SHP77 (cell line): ENCODE measurements at places on chromosomes 12 and 14.
A peak's percentile ranks its signal among the peaks of the same experiment; 100 is the strongest.

GRCh38 chr14:104808456-104808855, 7.6 kb downstream of the ZBTB42 start:
- no peak for DNase-seq

DNA sequence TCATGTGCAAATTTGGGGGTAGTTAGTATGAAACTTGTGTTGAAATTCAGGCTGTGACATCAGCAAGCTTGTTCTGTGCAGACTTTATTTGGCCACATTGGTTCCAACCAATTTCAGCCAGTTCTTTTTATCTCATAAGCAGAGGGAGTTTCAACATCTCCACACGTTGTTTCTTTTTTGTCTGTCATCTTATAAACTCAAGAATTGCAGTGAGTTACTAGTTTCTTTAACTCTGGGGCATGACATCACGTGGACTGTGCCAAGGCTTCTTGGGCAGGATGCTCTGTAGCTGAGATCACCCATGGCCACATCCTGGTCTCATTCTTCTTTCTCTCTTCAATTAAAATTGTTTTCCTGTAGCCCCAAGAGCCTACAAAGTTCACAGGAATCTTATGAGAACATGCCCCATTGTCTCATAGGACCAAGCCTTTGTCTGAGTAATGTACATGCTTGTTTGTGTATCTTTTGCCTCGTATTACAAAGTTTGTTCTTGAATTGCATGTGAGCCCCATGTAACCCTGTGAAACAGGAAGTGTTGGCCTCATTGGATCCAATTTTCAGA, 982.0 kb upstream of the TMEM132C start:
- DNase-seq = no peak

- no peak for DNase-seq
These were observed 178.8 kb downstream of the EXOC5 start for GRCh38 chr14:57089901-57090300.

DNA sequence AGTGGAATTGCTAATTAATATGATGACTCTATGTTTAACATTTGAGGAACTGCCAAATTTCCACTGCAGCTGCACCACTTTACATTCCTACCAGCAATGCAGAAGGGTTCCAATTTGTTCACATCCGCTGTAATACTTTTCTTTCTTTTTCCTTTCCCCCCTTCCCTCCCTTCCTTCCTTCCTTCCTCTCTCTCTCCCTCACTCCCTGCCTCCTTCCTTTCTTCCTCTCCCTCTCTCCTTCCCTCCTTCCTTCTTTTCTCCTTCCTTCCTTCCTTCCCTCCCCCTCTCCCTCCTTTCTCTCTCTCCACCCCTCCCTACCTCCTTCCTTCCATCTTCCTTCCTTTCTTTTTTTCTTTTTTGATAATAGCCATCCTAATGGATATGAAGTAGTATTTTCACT, 3.2 kb upstream of the PFKM start:
- DNase-seq = no peak

DNA sequence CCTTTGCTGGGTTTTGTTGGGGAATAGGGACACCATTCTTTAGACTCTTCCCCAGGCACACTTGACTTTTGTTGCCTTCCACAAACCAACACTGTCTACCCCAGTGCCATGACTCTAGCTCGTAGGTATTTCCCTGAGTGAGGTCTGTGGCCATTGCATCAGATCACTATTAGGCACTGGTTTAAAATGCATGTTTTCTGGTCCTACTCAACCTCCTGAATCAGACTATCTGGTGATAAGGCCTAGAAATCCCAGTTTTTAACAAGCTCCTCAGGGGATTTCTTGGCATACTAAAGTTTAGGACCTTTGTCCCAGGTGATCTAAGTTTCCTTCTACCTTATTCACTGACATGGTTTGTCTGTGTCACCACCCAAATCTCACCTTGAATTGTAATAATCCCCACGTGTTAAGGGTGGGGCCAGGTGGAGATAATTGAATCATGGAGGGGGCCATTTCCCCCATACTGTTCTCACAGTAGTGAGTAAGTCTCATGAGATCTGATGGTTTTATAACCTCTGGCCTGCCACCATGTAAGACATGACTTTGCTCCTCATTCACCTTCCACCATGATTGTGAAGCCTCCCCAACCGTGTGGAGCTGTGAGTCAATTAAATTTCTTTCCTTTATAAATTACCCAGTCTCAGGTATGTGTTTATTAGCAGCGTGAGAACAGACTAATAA, 87.8 kb upstream of the PSMC1 start:
- DNase-seq = no peak

GRCh38 chr12:68617160-68617926, 6.6 kb downstream of the RAP1B start:
- DNase-seq = no peak

DNA sequence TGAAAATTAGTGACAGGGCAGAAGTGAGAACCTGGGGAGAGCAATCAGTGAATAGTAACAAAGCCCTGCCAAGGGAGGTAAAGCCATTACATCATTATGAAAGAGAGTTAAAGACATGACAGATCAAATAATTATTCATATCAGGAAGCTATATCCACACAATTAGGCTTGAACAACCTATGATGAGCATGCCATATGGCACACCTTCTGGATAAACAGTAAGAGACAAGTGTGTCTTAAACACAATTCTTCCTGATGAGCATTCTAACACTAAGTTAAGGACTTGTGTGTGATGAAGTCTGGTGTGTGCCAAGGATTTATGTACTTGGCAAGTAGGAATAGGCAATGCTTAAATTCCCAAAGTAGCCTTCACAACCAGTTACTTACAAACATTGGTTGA, 76.1 kb downstream of the GALNT4 start:
- DNase-seq = no peak

DNA sequence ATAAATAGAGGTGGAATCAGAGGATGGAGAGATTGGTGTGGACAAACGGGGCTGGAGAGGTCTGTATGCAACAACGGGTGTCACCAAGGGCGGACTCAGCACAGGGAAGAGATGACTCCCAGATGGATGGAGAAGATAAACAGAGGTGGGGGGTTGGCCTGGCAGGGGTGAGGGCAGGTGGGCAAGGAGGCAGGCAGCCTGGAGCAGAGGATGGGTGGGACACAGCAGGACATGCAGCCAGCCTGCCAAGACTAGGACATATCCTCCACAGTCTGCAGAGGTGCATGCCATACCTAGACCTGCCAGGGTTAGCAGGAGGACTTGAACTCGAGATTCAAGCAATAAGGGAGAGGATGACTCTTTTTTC, 56.2 kb downstream of the TTC7B start:
- DNase-seq = no peak

DNA sequence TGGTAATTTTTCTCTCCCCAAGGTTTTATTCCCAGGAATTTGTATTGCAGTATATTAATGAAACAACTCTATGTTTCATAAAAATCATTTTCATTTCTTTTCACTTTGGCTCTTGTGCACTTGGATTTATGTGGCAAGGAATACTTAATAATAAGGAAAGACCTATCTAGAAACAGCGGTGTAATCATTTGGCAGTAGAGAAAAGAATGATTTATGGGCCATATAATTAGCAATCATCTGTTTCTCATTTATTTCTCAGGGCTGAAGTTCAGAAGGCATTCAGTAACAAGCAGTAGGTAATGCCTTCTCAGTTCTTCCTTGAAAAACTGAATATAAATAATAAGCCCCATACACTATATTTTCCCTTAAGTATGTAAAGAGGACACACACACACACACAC, 172.6 kb downstream of the ANO4 start:
- DNase-seq = no peak

DNA sequence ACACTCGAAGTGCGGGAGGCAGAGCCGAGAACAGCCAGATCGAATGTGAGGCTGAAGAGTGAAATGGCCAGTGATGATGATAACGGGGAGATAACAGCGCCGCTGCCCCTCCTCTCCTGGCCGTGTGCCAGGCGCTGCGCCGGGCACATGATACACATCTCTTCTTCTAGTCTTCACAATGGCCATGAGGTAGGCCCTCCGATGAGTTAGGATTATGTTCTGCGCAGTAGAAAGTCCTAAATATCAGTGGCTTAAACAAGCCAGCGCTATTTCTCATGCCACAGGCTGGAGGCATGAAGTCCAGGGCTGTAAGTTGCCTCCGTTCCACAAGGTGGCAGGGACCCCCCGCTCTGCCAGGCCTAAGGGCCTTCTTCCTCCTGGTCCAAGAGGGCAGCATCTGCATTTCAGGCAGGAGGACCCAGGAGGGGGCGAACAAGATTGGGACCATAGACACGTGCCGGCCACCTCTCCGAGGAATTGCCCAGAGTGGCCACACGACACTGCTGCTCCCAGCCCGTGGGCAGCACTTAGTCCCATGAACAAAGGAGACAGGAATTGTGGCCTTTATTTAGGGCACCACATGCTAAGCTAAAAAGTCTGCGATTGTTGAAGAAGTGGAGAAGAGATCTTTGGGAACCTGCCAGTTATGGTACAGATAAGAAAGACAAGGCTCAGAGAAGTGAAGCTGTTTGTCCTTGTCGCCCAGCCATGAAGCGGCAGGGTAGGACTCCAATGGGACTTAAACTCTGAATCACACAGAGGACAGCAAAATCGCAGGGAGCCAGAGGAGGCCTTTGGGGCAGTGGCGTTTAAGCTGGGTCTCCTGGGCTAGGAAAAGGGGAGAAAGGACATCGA, 10.9 kb upstream of the HVCN1 start:
- peak; percentile 21 for DNase-seq

GRCh38 chr14:106268013-106268727, 741.8 kb downstream of the TMEM121 start:
- DNase-seq = peak; percentile 43
